ENCODE measurements at places on chromosomes 7 and 10.

- no peak for DNase-seq
These were observed 1064.9 kb downstream of the NXPH1 start for GRCh38 chr7:9498303-9498702.

DNA sequence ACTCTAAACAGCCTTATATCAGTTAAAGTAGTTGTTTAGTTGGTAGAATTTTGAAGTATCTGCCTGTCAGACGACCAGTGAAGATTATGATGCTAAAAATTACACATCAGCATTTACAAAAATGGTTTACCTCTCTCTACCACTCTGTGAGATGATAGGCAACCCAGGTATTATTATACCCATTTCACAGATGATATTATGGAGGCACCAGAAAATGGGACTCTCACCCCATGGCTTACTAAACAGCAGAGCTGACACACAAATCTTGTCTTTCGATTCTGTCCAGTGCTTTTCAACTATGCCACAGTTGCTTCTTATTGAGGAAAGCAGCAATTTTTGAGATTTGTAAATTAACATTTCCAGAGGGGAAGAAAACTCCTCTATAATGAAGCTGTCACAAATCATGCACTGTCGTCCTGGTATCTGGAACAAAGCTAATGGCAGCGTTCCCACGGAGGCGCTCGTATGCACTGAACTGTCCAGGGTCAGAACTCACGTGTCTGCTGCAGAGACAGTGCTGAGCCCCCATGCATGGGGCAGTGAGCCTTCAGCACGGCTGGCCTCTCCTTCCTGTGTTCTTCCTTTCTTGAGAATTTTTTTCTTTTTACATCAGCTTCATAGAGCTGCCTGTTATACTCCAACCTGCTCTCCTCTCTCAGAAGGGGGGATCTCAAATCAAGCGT lies 381.1 kb downstream of the SDK1 start:
- no peak for DNase-seq

DNA sequence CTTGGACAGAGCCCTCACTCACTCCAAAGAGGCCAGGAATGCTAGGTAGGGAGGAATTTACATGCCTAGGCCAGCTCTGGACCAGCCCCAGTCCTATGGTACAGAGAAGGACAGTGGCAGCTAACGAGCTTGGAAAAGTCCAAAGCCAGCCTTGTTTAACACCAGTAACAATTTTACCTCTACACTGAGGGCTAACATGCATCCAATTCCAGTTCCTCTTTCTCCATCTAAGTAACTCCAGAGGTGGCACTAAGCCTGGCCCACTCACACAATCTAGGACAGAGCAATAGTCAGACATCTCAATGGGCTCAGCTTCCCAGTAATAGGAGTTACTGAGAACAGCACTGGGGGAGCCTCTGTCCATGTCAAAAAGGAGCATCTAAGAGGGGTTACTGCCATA lies 5.7 kb upstream of the LCOR start:
- DNase-seq: no peak

- DNase-seq: peak; percentile 59
These were observed 81.4 kb downstream of the ATXN7L1 start for GRCh38 chr7:105794741-105795729.

- DNase-seq: no peak
These were observed 4.2 kb upstream of the ASB4 start for GRCh38 chr7:95481271-95482165.

GRCh38 chr10:121664671-121665070 lies 66.4 kb upstream of the FGFR2 start:
- no peak for DNase-seq
